ENCODE measurements at places on chromosomes 12 and 14.

- no peak for DNase-seq
Observed at GRCh38 chr12:85740186-85740585, 96.0 kb downstream of the RASSF9 start.

GRCh38 chr12:27297566-27297965, 35.1 kb upstream of the BMAL2 start:
- no peak for DNase-seq

GRCh38 chr12:124861492-124861891, 2.2 kb downstream of the SCARB1 start:
- no peak for DNase-seq

DNA sequence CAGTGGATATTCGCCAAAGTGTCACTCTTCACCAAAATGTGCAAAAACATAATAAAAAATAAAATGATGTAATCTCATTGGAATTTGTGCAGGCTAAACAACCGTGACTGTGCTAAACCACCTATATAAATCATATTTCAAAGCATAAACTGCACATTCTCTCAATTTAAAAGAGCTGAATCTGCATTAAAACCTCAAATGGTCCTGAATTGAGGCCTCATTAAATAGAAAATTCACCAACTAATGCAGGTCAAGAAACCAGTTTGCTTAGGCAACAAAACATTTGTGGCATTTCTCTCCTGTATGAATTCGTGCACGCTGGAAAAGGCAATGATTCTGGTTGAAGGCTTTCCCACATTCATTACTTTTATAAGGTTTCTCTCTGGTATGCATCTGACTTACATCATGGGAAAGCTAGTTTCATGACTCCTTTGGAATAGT, 80.1 kb upstream of the IFNG-AS1 start:
- no peak for DNase-seq

DNA sequence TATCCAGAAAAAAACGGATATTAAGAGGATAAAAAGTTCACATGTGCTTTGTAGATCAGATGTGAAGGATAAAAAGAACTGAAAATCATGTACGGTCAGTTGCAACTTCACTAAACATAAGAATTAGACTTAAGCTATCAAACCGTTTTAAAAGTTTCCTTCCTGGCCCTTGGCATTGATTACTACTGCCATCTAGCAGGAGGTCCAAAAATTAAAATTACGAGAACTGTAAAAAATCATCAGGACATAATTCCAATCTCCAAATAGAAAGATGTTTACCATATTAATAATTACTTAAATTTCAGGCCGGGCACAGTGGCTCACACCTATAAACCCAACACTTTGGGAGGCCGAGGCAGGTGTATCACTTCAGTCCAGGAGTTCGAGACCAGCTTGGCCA, 7.9 kb downstream of the WDR89 start:
- no peak for DNase-seq

- DNase-seq: no peak
Observed at GRCh38 chr12:121883315-121883660, 5.3 kb upstream of the PSMD9 start.

DNA sequence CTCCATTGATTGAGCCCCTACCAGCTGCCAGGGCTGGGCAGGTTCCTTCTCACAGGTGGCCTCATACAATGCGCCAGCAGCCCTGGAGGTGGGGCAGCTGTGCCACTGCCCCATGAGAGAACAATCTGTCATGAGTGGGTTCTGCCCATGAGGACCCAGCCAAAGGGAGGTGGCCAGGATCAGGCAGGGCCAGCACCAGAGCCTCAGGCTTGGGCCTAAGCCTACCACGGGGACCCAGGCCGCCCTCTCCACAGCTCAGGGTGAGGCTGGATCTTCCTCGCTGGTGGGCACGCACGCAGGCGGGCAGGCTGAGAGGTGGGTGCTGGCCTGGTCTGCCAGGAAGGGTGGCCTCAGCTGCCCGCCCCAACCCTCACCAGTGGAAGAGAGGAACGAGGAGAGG, 110.7 kb downstream of the KIF26A start:
- DNase-seq: no peak

DNA sequence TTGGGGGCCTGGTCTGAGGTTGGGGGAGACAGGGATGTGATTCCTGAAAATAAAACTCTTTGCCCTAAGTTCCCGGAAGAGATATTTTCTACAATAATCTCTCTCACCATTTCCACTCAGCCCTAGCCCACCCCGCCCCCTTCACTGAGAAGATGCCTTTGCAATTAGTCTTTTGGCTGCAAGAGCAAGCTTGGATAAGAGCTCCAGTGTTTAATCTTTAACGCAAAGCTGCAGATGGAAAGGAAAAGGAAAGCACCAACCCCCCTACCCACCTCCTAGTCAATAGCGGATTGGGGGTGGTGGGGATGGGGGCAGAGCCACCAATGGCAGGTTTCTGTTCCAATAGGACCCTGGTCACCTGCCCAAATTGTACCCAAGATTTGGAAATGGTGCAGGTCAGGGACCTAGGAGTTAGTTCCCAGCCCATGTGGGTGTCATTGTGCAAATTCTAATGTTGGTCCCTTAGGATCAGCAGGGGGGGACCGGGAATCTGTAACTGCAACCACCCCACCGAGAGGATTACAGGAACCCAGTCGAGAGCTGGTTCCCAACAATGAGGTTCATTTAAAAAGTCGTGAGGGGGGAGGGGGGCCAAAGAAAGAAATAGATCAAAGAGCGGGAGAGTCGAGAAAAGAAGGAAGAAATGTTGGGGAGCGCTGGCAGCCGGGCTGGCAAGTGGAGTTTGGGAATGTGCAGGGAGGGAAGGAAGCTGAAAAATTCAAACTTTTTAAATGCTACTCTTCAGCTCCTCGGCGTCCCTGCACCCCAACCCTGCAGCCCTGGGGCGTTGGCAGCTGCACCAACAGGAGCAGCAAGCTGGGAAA, 1.6 kb downstream of the ZFP36L1 start:
- no peak for DNase-seq

GRCh38 chr12:45762185-45763110, 32.9 kb downstream of the ARID2 start:
- DNase-seq: no peak

- peak; percentile 23 for DNase-seq
Observed at GRCh38 chr12:89949457-89950195, 241.0 kb upstream of the ATP2B1 start.

GRCh38 chr12:116820064-116820656, 61.1 kb downstream of the HRK start:
- DNase-seq: no peak

DNA sequence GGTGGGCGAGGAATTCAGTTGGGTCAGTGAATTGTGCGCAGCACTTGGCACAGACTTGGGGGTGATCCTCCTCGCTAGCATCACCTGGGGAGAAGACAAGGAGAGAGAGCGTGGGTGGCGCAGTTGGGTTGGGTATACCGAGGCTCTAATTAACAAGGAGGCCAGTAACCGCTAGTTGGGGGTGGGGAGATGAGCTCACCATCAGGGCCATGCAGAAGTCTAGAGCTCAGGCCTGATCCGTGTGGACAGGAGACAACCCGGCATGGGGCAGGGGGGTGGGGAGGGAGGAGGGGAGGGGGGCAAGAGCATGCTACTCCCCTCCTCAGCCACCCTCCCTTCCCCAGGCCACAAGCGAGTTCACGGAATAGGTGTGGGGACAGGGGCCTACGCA, 580 bp downstream of the SALL2 start:
- DNase-seq: no peak

DNA sequence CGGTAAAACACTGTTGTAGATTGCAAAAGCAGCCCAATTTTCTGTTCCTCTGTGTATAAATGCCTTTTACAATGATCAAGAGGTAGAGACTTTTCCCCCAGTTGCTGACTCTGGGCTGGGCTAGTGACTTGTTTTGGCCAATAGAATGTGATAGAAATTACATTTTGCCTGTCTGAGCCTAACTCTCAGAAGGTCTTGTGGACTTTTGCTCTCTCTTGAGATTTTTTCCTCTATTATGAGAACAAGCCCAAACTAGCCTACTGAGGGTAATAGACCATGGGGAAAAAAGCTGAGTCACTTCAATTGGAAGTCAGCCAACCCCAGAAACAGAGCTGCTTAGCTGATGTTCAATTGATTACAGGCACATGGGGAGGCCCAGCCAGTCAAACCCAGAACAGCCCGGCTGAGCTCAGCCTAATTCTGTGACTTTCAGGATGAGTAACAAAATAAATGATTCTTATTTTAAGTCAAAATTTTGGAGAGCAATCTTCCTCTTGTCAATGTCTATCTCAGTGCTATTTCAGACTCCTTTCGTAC, 61.4 kb downstream of the MYF5 start:
- no peak for DNase-seq

DNA sequence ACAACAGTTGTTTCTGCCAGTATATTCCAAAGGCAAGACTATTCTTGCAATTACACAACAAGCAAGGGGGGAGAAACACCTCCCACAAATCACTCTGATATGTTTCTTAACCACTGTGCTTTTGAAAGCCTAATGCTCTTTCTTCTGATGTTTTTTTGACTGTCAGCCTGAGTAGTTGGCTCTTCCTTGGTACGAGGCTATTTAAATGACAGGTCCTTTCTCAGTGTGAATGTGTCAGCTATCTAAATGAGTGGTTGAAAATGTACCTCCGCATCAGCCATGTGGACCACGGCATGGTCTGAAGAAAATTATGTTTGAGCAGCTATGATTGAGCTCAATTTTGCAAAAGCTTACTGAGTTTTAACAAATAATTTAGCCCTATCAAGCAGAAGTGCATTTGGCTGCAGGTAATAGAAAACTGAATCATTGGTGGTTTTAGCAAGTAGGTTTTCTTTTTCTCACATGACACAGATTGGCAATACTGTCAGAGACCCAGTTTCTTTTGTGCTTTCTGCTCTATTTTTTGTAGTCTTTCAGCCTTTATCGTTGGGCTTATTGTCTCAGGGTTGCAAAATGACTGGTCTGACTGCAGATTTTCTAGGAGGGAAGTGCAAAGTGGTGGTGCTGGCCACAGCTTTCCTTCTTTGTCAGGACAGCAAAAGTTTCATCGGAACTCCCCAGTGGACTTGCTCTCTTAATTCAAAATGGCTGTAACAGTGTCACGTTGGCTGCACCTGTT, 162.8 kb downstream of the RGS6 start:
- no peak for DNase-seq

GRCh38 chr12:124002021-124002644, 29.1 kb downstream of the ZNF664 start:
- DNase-seq: no peak

DNA sequence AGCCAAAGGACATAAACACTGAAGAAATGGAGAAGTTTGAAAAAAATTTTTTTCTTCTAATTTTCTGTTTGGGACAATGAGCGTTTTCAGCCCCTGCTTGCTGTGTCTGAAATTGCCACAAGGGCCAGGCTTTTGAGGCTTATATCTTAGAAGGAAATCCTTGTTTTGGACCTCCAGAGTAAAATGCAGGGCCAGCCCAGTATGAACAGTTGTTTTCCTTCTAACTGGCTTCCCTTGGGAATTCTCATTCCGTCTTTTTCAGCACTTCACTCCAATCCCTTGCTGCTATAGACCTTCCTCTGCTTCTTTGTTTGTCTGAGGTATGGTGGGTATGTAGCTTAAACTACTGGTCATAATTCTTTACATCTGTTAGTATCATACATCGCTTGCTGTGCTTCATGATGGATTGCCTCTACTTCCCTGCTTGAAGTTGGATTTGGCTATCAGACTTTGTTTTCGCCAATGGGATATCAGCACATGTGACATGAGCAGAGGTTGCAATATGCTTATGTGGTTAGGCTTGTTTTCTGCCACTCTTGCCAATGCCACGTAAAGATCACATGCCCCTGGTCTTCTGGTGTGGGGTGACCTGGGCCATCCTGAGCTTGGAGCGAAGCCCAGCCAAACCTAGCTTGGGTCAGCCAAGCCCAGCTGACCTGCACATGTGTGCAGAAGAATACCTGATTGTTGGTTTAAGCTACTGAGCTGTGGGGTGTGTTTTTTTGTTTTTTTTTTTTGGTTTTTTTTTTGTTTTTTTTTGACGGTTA, 64.7 kb downstream of the AVPR1A start:
- DNase-seq: no peak

DNA sequence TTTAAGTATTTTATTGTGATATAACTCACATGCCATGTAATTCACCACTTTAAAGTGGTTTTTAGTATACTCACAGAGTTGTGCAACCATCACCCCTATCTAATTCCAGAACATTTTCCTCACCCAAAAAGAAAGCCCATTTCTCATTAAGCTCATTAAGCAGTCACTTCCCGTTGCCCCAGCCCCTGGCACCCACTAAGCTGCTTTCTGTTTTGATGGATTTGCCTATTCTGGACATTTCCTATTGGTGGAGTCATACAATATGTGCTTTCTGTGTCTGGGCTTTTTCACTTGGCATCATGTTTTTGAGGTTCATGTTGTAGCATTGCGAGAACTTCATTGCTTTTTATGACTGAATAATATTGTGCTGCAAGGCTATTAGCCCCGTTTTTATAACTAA, 66.0 kb downstream of the ARL6IP4 start:
- no peak for DNase-seq

- DNase-seq: no peak
Observed at GRCh38 chr12:27828196-27828595, 48.2 kb upstream of the MANSC4 start.

DNA sequence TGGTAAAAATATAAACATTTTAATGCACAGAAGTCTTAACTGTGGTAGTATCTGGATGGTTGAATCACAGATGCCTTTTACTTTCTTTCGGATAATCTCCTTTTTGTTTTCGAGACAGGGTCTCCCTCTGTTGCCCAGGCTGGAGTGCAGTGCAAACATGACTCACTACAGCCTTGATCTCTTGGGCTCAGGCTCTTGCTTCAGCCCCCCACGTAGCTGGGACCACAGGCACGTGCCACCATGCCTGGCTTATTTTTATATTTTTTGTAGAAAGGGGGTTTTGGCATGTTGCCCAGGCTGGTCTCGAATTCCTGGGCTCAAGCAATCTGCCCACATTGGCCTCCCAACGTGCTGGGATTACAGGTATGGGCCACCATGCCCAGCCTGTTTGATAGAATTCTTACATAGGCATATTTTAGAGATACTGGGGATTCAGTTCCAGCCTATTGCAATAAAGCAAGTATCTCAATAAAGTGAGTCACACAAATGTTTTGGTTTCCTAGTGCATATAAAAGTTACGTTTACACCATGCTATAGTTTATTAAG, 99.2 kb downstream of the SNAPC1 start:
- no peak for DNase-seq

- no peak for DNase-seq
Observed at GRCh38 chr12:121189131-121189530, 20.8 kb upstream of the P2RX4 start.

GRCh38 chr14:71682337-71682736, 249.9 kb upstream of the RGS6 start:
- no peak for DNase-seq
